ENCODE measurements at places on chromosomes 4 and X.

GRCh38 chrX:154505734-154506133 is 10.3 kb downstream of the FAM3A start:
- DNase-seq = no peak

GRCh38 chrX:108420481-108420880 is 17.7 kb downstream of the COL4A6 start:
- DNase-seq = no peak

- no peak for DNase-seq
Observed at GRCh38 chrX:135112096-135112729, 8.1 kb downstream of the ETDB start.

DNA sequence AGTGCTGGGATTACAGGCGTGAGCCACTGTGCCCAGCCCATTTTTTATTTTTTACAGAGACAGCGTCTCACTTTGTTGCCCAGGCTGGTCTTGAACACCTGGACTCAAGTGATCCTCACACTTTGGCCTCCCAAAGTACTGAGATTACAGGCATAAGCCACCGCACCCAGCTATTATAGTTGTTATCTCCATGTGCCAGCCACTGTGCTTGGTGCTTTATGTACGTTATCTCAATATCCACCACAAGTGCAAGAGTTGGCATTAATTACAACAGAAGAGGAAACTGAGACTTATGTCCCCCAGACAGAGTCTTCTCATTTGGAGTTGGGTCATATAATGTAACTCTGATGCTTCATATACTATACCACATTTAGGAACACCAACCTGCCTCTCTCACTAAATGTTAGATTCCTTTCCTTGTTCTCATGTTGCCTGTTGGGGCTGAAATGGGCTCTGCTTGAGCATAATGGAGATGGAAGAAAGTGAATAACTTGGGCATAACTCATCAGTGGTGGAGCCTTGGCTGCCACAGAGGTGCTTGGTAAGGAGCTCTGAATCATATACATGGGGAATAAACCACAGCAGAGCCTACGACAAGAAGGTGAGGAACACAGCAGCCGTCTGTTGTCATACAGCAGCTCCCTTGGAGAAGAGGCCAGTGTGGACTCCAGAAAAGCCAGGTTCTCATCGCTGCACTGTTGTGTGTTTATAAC is 84.3 kb downstream of the SPRY1 start:
- DNase-seq = no peak

GRCh38 chrX:140764401-140764919 is 54.9 kb downstream of the LINC00632 start:
- DNase-seq = no peak

GRCh38 chr4:187908731-187909130 is 86.8 kb upstream of the ZFP42 start:
- no peak for DNase-seq

DNA sequence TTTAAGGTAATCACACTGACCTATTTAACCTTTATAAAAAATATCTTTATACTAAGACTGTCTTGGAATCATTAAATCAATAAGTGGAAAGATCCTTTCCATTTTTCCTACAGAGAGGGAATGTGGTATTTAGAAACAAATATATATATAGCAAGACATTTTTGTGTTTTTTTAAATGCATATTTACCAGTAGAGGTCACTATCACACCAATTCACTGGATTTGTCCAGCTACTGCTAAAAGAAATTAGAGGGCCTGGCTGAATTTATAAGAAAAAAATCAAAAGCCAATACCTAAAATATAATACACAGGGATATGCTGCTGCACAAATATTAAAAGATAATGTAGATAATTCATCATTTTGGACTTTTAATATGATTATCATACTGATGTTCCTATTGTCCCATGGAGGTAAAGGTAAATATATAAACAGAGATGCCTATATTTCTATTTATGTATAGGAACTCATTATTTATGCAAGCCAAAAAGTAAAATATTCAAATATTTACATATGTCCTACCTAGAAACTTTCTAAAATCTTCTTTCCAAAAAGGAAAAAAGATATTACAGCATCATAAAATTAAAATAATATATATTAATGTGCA is 69.5 kb downstream of the PDE5A start:
- DNase-seq = no peak

- no peak for DNase-seq
Observed at GRCh38 chr4:124121461-124121971, 591.0 kb downstream of the ANKRD50 start.

- DNase-seq = peak; percentile 25
Observed at GRCh38 chrX:32530802-32531403, 680.4 kb downstream of the DMD start.

DNA sequence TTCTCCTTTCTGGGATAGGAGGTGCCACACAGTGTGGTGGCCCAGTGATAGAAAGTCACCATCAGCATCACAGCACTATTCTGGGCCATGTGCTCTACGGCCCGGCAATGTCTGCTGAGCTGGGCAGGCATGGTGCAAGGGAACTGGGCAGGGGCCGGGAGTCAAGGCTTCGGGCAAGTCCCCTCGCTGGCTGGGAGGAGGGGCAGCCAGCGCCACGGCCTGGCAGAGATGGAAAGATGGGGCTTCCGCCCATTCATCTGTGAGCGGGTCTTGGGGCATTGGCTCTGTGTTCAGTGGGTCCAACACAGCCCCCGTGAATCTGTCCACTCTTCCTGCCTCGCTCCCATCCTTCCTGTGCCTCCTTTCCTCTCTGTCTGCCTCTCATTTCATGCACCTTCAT is 7.1 kb upstream of the ATP2B3 start:
- DNase-seq = no peak

GRCh38 chrX:17628976-17629375 is 108.3 kb upstream of the SCML1 start:
- no peak for DNase-seq

GRCh38 chr4:116665716-116666115 is 419.7 kb downstream of the TRAM1L1 start:
- DNase-seq = no peak

- DNase-seq = no peak
Observed at GRCh38 chrX:105461016-105461415, 240.5 kb upstream of the TEX13A start.

- no peak for DNase-seq
Observed at GRCh38 chr4:184059099-184059498, 154.0 kb downstream of the STOX2 start.

DNA sequence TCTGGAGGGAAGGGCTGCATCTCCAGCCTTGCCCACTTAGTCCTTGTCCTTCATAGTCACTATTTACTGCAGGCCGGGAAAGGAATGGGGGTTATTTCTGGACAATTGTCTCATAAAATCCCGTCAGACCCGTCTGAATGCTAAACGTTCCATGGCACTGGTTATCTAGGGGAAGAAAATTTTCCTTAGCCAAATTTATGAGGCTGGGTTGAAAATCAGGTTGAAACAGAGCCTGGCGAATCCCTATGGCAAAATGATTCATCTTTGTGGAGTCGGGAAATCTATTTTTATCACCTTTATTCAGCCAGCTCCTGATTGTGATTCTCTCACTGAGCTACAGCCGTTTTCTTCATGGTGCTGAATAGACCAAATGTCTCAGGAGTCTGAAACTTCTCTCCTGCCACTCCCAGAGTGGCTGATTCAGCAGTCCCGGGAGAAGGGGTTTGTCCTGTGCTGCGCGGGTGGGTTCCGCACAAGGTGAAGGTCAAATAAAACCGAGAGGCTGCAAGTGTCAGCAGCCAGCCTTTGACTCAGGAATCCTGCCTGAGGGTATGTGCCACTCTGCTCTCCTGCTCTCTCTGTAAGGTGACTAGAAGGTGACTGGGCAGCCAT is 1.0 kb downstream of the LIMCH1 start:
- DNase-seq = no peak

GRCh38 chr4:156615066-156615531 is 356.5 kb downstream of the PDGFC start:
- no peak for DNase-seq

DNA sequence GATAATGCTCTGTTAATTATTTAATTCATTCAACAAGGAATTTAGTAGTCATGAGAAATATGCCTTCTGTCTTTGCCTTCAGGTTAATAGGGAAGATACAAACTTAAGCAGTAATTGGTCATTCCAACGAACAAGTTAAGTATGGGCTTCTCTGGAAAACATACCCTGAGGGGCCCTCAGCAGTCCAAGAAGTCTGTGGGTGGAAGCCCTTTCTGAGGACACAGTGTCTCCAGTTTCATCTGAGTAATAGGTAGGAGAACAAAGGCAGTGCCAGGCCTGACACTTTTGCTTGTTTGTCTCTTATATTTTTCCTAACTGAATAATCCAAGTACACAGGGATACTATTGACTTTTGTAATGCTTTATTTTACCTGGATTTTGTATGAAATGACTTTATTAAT is 262.5 kb downstream of the FBXW7 start:
- no peak for DNase-seq

- no peak for DNase-seq
Observed at GRCh38 chr4:71009086-71009485, 15.6 kb downstream of the DCK start.

GRCh38 chr4:32624943-32625603 is 1904.9 kb downstream of the PCDH7 start:
- no peak for DNase-seq

DNA sequence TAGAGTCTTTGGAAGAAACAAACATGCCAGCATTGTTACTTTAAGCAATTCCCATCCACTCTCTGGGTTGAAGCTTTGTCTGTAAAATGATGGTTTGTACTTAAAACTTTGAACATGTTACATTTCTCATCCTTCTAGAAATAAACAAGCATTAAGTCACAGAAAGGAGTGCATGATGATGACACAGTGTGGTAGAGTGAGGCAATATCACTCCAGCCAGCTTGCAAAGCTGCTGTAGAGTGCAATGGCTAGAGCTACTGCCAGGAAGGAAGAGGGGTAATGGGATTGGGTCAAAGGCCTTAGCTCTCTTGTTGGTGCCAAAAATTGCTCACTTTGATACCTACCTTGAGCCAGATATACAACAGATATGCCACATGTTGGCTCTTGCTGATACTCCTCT is 12.3 kb upstream of the ENOX2 start:
- DNase-seq = no peak

Measured in hematopoietic multipotent progenitor cell (in vitro differentiated cells).